ENCODE measurements at places on chromosomes 7 and 10.

GRCh38 chr7:101910991-101911799 lies 93.8 kb downstream of the CUX1 start:
- DNase-seq = no peak

DNA sequence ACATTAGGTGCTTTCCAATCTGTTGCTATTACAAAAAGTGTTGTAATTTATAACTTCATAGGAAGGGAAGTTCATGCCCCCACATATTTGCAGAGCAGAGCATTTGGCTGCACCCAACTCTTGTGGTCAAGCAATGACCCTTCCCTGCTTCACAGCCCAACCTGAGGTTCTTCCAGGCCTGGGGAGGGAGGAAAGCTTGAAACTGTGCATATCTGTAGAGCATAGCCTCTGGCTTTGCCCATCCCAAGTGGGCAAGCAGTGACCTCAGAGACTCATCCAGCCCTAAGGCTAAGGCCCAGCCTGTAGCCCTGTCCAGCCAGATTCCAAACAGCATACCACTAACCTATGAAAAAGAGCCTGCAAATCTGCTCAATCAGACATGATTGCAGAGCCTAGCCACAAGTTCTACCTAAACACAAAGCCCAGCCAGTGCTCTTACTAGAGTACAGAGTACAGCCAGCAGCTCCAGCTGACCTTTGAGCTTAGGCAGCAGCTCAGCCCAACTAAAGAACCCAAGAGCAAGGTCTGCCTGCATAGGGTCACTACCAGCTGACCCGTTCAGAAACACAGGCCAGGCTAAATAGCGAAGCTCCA lies 14.4 kb upstream of the GSTK1 start:
- DNase-seq = no peak

DNA sequence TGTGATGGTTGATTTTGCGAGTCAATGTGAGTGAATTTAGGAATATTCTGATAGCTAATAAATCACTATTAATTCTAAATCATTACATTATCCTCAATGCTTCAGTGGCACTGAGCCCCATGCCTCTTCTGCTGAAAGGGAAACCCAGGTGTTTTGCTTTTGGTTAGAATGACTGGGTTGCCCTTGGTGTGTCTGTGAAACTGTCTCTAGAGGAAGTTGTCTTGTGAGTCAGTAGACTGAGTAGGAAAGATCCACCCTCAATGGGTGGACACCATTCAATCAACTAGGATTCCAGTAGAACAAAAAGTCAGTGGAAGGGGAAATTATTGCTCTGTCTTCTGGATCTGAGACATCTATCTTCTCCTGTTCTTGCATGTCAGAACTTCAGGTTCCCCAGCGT lies 472.4 kb downstream of the ANKRD7 start:
- no peak for DNase-seq

DNA sequence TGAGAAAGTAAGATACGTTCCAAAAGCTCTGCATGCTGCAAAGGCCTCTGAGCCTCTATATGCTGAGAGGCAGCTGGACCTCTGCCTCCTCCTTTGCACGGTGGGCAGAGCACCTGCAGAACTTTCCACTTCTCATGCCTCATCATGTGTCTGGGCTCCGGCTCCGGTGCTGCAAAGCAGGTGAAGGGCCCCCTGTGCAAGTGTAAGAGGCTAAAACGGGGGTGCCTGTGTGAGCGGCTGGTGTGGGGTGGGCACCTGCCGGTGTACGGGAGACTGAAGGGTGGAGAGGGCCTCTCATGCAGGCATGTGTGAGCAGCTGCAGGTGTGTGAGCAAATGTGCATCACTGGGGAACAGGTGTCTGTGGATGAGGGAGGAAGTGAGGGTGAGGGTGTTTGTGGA lies 121.0 kb downstream of the KCNMA1 start:
- DNase-seq = no peak

- no peak for DNase-seq
Measured at GRCh38 chr7:99030457-99030856, 113.5 kb downstream of the SMURF1 start.

DNA sequence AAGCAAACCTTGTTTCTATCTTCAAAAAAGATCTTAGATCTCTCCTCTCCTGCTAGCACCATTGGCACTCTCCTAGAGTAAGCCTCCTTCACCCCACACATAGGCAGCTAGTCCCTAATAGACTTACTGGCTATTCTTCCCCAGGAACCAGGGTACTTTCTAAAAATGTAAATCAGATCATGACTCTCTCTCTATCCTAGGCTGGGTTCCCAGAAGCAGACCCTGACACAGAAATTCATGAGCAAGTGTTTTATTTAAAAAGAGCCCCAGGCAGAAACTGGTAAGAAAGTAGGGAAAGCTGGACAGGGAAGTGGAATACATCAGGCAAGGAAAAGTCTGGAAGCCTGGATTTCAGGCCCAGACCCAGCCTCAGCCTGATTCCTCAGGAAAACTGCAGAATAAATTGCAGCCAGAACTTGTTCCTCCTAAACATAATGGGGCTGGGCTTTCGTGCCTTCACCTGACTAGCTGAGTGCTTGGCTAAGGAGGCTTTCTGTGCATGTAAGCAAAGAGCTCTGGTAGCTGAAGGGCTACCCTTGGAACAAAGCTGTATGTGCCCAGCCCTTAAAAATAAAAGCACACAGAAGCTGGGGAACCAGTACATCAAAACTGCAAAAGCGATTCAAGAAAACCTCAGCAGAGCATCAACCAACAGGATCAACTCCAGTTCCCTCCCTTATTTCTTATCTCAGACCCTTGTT lies 18.8 kb upstream of the SORBS1 start:
- no peak for DNase-seq

DNA sequence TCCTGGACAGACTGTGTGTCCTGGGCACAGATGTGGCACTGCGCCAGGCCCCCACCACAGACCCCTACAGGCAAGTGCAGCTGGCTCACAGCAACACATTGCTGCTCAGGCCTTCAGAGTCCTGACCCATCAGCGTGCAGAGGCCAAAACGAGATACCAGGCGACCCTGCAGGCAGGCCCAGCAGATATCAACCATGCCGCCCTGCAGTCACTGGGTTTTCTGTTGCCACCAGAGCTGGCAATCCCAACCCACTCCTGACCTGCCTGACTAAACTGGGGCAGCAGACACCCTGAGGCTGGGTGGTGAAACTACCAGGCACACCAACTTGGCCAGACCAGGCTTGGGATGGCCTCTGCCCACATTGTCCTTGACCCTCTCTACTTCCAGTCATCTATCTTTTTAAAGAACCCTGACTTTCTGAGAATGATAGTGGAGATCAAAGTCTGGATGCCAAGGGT lies 20.3 kb downstream of the ZCCHC24 start:
- DNase-seq = no peak

GRCh38 chr7:84624927-84625326 lies 430.3 kb upstream of the SEMA3A start:
- no peak for DNase-seq

DNA sequence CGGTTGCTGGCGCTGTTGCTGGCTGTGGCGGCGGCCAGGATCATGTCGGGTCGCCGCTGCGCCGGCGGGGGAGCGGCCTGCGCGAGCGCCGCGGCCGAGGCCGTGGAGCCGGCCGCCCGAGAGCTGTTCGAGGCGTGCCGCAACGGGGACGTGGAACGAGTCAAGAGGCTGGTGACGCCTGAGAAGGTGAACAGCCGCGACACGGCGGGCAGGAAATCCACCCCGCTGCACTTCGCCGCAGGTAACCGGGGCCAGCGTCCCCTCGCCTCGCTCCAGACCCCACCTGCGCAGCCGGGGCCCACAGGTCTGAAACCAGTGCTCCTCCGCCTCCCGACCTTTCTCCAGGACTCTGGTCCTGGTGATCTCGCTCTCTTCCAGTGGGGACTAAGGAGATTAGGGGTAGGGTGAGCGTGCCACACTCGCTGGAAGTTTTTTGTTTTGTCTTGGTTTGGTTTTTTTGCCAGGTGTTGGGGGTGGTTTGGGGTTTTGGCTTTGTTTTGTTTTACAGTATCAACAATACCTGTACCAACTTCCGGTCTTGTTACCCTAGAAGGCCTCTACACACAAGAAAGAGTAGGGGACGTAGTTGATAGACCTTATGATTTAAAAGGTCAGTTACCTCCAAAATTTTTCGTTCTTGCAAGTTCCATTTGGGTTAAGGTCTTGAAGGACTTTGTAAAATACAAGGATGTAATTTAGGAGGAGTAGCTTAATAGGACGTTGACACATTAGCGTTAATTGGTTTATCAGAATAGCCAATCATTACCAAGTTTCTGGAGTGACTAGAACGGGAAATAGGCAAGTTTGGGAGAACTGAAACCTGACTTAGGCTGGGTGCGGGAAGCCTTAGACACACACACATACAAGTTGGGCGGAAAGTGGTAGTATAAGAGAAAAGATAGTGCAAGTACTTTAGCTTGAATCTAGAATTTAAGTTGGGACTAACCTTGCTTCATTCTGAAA lies 704 bp downstream of the TNKS2 start:
- peak; percentile 33 for DNase-seq

All from activated CD8-positive, alpha-beta memory T cell treated with anti-CD3 and anti-CD28 coated beads for 1 hour (primary cell).